Dermis microvascular lymphatic vessel endothelial cell (primary cell): ENCODE measurements at places on chromosomes 5 and 9.

DNA sequence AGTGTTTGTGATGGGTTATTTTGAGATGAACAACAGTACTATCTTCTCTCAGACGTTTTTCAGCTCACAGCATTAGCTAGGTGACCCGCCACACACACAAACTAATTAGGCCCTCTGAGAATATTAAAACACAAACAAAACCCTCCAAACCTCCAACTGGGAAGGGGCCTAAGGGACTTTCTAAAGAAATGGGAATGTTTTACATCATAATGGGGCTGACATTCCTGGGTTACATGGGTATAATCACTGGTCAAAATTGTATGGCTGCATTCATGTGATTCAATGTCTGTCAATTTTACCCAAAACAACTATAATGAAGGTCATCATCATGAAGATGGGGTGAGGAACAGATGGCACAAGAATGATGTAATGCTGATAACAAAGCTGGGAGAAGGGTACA, 59.6 kb downstream of the SPTLC1 start:
- no peak for DNase-seq

DNA sequence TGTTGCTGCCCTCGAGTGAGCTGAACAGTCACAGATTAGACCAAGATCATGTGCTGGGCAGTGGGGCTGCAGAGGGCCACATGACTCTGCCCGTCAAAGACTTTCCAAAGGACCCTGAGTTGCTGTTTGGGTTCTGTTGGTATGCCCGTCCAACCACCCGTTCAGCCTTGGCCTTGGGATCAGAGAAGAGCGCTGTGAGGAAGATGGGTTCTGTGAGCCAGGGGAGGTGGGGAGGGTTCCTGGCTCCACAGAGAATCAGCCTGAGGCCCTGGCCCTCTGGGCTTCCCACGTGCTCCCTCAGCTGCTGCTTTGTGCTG, 72.6 kb downstream of the RGS3 start:
- no peak for DNase-seq

- no peak for DNase-seq
These were observed 10.1 kb upstream of the RNF183 start for GRCh38 chr9:113313261-113313660.

- DNase-seq, result no peak
These were observed 277.7 kb upstream of the PCSK5 start for GRCh38 chr9:75612754-75613153.

GRCh38 chr5:172496671-172497371, 42.5 kb upstream of the SH3PXD2B start:
- DNase-seq, result peak; percentile 78
